ENCODE measurements at places on chromosomes 3 and 15.

DNA sequence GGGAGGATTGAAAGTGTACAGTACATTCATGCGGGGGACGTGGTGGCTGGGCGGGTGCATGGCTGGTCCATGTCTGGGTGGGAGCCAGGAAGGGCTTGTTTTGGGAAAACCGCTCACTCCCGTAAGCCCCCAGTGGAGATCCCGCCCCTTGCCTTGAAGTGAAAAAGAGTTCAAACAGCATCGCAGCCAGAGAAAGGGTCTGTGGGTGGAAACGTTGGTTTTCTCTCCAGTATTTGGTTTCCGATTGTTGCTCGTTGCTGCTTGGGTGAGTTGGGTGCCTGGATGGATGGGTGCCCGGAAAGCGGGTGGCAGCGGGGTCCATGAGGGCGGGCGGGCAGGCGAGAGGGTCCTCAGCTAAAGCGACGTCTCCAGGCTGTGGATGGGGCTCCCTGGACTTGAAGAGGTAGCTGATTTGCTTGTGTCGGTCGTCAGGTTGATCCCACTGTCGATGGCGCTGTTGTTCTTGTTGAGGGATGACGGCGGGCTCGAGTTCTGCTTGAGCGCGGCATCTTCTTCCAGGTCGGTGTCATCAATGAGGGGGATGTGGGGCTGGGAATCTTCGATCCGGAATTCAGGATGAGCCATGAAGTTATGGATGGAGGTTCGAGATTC is 7.7 kb upstream of the SEC13 start:
- no peak for DNase-seq

DNA sequence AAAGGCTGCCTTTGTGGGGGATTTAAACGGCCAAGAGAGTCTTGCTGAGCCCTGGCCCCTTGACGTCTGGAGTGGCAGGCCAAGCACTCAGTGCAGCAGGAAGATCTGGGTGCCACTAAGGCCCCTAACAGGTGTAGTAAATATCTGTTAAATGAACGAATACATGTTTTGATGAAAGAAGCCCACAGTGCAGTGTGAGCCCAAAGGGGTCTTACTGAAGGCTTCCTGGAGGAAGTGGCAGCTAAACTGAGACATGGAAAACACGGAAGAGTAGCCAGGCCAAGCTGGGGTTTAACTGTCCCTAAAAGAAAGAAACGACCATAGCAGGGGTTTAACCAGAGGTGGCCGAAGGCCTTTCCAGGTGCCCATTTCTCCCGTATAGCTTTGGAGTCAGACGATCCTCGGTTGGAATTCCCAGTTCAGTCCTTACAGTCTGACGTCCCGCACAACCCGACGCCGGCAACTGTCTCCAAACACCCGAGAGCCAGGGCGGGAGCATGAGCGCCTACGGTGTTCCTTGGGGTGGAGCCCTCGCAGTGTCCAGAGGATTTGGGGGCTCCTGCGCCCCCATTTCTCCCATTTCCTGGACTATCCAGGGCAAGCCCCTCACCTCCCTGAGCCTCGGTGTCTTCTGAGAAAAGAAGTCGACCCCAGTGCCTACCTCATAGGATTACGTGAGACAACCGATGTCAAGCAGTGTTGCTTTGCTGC is 910 bp upstream of the ABHD6 start:
- DNase-seq, result no peak

DNA sequence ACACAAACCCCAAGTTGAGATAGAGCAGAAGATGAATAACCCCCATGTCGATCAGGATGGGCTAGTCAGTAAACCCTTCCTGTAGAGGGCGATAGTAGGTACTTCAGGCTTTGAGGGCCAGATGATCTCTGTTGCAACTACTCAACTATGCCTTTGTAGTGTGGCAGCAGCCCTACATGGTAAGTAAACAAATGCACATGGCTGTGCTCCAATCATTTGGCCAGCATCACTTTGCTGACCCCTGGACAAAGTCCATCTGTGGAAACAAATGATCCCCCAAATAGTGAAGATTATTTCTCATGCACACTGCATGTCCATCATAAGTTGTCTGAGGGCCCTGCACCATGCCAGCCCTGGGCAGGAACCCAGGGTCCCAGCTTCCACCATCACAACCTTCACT is 402.2 kb upstream of the PROK2 start:
- no peak for DNase-seq

GRCh38 chr3:106827515-106828213 is 549.6 kb upstream of the CCDC54 start:
- DNase-seq, result no peak

DNA sequence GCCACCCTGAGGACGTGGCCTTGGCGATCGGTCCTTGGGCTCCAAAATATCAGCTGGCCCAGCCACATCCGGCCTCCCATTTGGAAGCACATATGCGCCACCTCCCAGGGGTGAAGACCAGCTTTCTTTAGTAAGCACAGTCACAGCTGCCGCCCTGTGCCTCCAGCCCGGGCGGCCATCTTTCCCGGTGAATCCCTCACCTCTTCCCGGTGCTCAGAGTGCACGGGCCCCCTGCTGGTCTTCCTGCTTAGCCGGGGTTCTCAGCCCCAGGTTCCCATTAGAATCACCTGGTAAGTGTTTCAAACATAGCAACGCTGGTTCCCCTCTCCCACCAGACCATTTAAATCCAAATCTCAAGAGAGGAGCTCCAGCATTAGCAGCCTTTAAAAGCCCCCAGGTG is 232.2 kb downstream of the VPS13C start:
- DNase-seq, result no peak

GRCh38 chr15:66172324-66172980 is 81.1 kb downstream of the MEGF11 start:
- DNase-seq, result no peak

DNA sequence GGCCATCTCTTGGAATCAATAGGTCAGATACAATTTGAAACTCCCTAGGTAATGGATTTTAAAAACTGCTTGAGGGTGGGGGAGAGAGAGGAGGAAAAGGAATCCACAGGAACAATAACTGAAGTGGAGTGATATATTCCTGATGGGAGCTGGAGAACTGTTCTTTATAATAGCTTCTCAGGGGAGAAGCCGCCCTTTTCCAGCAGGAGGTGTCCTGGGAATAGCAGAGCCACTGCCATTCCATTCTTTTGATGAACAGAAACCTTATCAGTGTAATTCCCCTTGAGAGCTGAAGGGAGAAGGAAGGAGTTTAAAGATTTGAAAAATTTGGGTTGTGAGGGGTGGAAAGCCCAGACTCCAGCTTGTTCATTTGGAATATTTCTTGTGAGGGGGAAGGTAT is 504.9 kb upstream of the DPH6 start:
- no peak for DNase-seq

GRCh38 chr15:90002428-90002844 is 1.3 kb downstream of the ZNF710 start:
- peak; percentile 76 for DNase-seq

- DNase-seq, result no peak
Observed at GRCh38 chr3:20055020-20055775, 15.0 kb downstream of the KAT2B start.
